Uterus (tissue), 4 donors: ENCODE measurements at places on chromosomes 16 and 17. TPM values are rescaled to one million over a fixed set of nuclear protein-coding genes. Genes with fewer than 3 reads are reported as not detected.

DNA sequence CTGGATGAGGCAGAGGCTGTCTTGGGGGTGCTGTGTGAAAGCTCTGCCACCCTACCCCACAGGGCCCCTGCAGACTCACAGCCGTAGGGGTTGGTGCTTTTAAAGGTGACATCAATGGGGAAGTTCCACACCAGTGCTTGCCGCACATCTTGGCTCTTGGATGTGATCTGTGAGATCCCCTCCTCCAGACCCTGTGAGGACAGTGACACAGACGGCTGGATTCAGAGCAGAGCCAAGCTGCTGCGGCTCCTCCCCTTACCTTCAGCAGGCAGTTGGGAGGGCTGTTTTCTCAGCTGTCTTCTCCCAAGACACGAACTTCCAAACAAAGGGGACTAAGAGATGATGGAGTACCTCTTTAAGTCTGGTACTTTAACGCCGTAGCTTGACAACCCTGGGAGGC is 4.8 kb downstream of the B9D1 start:
- DNase-seq = no peak

ATP2A1 gene
- 1.6 TPM for total RNA-seq

ABCA8 gene
- 46.1 TPM for total RNA-seq

CRHR1 gene
- 4.6 TPM for total RNA-seq

ABAT gene
- 1.0 TPM for total RNA-seq

- no peak for DNase-seq
Measured at GRCh38 chr17:56497132-56497531, 96.4 kb upstream of the NOG start.

DNA sequence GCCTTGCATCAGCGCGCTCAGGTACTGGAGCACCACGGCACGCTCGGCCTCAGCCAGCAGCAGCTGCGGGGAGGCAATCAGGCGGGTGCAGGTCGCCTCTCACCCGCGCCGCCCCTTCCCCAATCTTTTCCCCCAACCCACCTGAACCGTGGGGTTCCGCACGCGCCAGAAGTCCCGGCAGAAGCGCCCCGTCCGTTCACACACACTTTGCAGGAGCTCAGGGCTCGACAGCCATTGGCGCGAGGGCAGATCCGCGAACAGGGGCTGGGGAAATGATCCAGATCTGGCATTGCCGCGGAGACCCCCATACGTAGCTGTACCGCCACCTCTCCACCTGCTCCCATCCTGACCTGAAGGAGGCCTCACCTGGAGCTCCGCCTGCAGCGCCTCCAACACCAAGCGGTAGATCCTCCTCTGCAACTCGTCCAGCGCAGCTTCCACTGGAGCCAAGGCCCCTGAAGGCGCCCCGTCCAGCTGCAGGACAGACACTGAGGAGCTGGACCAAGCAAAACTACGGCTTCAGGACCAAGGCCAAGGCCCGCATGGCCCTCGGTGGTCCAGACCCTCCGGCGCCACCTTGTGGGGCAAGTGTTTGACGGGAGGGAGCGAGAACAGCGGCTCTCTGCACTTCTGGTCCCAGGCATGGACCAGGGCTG is 1.4 kb upstream of the MATCAP1 start:
- DNase-seq = peak; percentile 93

- no peak for DNase-seq
Measured at GRCh38 chr17:3308603-3309002, 10.4 kb upstream of the OR3A1 start.

- no peak for DNase-seq
Measured at GRCh38 chr17:9308069-9308468, 267.6 kb downstream of the STX8 start.

DNA sequence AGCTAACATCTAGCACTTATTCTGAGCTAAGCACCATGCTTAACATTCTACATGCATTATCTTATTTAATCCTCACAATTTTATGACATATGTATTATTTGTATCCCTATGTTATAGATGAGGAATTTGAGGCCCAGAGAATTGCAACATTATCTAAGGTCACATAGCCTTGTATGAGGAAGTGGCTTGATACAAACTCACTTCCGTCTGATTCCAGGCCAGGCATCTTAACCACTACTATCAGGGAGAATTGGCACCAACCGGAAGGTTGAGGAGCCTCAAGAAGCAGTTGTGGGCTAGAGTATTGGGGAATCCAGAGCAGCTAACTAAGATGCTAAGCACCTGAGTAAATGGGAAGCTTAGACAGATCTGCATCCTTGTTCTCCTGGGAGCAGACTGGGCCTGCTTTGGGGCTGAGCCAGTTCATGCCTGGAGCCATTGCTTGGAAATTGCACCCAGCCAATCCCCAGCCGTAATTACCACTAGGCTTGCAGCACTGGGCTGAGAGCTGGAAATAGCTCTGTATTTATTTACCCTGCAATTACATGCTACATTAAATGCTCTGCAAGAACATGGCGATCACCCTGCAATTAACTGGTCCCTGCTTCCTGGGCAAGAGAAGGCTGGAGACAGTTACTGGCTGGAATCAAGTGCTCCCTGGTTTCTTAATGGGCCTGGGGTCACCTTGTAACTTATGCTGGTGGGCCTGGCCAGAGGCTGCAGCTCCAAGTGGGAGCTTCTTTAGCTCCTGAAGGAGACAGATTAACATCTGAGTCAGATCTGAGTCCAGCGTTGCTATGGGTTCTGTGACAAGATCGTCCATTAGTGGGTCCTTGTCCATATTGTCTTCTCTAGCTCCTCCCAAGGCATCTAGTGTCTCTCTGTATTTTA is 273.1 kb upstream of the CCL2 start:
- DNase-seq = no peak

DNA sequence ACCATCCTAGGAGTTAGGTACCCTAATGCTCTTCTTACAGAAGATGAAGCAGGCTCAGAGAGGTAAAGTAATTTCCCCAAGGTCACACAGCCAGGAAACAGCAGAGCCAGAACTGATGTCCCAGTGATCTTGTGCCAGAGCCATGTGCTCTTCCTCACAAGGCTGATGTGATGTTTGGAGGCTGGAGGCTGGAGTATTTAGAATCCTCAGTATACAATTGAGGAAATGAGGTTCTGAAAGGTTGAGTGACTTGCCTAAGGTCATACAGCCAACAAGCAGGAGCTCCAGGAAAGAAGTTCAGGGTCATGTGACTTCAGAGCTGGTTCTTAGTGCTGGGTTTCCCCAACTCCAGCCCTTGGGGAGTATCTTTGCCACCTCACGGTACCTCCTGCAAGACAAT is 18.5 kb downstream of the ITPRIPL2 start:
- no peak for DNase-seq

DNA sequence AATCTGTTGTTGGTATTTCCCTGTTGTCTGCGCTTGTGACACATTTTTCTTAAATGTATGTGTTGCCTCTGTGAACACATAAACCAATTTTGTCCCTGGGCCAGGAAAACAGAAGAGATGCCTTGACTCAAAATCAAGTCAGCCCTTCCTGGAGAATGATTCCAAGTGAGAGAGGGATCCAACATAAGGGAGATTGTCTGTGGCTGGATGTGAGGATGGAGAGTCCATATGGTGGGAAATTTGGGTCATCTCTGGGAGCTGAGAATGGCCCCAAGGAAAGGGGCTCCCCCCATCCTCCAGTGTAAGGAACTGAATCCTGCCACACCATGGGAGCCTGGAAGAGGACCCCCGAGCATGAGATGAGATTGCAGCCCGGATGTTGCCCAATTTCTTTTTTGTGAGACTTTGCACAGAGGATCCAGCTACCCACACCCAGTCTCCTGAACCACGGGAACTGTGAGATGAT is 13.5 kb downstream of the CRYM start:
- DNase-seq = no peak

DNA sequence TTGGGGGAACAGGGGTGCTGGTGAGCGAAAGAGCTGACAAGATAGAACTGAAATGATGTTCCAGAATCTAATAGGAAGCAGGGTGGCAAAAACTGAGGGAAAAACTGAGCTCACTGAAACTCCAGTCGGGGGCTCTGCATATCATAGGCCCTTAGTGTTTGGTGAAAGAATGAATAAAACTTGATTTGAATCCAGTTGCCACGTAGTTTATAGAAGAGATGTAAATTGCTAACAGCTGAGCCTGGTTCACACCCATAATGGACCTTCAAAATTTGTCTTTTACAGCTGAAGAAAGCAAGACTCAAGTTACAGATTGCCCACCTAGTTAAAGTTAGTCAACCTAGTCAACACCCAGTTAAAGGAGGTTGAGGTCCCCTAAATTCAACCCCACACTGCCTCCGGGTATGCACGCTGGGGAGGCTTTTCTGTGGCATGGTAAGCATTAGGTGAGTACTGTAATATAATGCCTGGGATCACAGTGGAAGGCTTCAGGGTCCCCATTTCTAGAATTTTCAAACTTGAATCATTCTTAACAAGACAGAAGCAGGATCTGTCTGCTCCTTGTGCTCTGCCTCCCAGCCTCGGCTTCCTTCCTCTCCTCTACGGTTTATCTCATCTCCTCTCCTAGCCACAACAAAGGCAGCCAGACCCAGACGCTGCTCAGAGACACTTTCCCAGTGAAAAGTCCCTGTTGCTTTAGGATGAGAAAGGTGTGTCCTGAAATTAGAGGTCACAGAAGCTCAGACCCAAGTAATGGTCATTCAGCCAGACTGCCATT is 26.9 kb upstream of the SUPT4H1 start:
- DNase-seq = no peak

- DNase-seq = peak; percentile 88
Measured at GRCh38 chr16:69481901-69482341, 57.5 kb downstream of the CYB5B start.

DNA sequence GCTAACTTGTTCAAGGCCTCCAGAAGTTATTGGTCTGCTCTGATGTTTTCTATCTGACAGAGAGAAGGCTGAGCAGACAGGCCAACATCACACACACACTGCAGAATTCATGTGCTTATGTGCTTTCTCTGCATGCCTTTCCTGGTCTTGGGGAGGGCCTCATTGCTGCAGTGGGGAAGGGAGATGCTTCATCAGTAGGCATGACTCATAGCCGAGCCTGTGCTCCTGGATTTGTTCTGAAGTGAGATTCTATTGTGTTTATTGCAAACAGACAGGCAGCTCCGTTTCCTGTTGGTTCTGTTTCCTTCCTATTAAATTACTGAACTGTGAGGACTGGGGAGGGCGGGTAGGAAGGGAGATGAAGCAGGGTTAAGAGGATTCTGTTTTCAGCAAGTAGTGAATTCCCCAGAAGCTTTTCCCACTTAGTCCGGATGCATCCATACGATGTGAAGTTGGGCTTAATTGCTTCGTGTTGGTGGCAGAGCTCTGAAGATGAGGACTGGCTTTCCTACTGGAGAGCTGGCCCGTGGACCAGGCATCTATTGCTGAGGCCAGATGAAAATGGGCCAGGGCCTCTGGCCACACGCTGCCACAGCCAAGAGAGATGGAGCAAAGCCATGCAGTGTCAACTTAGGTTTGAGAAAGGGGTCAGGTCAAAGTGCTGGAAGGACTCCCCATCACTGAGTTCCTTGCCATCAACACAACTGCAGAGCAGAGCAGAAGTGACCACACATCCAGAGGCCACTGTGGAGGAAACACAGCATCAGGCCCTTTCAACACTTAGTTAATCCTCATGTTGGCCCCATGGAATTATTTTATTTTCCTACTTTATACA is 179.3 kb downstream of the UTP18 start:
- no peak for DNase-seq

DNA sequence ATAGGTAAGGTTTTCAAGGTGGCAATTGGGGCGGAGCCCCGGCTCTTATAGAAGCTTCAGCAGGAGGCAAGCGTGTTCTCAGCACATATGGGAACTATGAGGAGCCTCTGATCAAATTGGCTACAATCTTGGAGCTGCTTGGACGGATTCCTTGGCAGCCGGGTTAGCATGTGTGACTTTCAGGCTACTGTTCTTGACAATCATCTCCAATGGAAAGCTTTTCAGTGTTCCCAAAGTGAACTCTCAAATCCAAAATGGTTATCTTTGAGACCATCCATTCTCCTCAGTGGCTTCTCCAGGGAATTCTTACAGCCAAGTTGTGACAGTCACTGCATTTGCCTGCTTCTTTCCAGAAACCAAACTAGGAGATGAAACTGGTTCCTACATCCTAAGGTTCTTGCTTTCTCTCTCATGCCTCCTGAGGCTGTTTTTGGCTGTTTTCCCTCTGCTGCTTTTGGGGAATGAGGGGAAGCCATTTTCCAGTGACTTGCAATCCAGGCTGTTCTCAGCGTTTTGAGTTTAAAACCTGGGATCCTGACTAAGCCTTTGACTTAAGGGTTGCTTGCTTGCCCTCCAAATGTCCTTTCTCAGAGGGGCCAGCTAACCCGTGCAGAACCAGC is 10.9 kb downstream of the HAS3 start:
- DNase-seq = no peak

DNA sequence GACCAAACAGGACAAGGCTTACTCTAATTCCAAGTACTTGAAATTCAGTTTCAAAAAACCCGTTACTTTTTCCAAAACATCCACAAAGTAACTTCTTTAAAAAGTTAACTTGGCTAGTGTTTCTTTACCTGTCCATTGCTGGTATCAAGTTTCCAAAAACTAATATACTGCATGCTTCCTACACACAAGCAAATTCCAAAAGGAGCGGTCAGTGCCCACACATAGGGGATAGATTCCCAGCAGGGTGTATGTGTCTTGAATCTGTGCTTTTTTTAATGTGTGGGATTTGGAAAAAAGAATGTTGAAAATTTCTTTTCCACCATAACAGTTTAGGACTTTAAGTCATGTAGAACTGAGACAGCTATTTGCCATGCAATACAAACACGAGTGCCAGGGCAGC is 367.8 kb upstream of the SOX9 start:
- DNase-seq = no peak

- no peak for DNase-seq
Measured at GRCh38 chr16:89078172-89078571, 15.5 kb upstream of the ACSF3 start.

DNA sequence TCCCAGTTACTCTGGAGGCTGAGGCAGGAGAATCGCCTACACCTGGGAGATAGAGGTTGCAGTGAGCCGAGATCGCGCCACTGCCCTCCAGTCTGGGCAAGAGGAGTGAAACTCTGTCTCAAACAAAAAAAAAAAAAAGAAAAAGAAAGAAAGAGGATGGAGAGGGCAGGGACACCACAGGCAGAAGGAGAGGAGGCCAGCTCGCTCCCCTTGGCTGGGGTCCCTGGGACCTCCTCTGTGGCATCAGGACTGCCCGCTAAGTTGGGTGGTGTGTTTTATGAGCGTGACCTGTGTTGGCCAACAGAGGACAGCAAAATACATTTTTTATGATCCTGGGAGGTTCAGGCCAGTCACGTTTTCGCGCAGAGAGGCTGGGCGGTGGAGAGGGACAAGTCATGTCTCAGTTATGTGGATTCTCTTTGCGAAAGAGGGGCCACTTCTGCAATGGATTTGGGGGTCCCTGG is 229.6 kb downstream of the MRTFB start:
- DNase-seq = peak; percentile 63

GRCh38 chr16:81189100-81189664 is 49.3 kb upstream of the BCO1 start:
- peak; percentile 88 for DNase-seq
